ENCODE measurements at places on chromosomes 16 and 17. TPM values are rescaled to one million over a fixed set of nuclear protein-coding genes. Genes with fewer than 3 reads are reported as not detected.

FN3K gene
- total RNA-seq: 5.4 TPM

MYH1 gene
- not detected for total RNA-seq

SOST gene
- not detected for total RNA-seq

TSPOAP1 gene
- not detected for total RNA-seq

ADAD2 gene
- 0.18 TPM for total RNA-seq

STH gene
- total RNA-seq: not detected

CCL8 gene
- total RNA-seq: not detected

TBC1D3I gene
- under 0.01 TPM for total RNA-seq

KRTAP17-1 gene
- total RNA-seq: not detected

VASN gene
- total RNA-seq: 4.0 TPM

CLEC3A gene
- not detected for total RNA-seq

CD68 gene
- total RNA-seq: 2.8 TPM

CCL4L2 gene
- not detected for total RNA-seq

KRT33B gene
- total RNA-seq: not detected

PHOSPHO1 gene
- 0.19 TPM for total RNA-seq

EPX gene
- not detected for total RNA-seq

LMF1 gene
- total RNA-seq: 9.1 TPM

GP2 gene
- total RNA-seq: not detected

SLC25A39 gene
- 81.9 TPM for total RNA-seq

TBC1D3G gene
- total RNA-seq: not detected

Measured in endothelial cell of coronary artery (primary cell).